ENCODE measurements at places on chromosomes 13 and 19.

DNA sequence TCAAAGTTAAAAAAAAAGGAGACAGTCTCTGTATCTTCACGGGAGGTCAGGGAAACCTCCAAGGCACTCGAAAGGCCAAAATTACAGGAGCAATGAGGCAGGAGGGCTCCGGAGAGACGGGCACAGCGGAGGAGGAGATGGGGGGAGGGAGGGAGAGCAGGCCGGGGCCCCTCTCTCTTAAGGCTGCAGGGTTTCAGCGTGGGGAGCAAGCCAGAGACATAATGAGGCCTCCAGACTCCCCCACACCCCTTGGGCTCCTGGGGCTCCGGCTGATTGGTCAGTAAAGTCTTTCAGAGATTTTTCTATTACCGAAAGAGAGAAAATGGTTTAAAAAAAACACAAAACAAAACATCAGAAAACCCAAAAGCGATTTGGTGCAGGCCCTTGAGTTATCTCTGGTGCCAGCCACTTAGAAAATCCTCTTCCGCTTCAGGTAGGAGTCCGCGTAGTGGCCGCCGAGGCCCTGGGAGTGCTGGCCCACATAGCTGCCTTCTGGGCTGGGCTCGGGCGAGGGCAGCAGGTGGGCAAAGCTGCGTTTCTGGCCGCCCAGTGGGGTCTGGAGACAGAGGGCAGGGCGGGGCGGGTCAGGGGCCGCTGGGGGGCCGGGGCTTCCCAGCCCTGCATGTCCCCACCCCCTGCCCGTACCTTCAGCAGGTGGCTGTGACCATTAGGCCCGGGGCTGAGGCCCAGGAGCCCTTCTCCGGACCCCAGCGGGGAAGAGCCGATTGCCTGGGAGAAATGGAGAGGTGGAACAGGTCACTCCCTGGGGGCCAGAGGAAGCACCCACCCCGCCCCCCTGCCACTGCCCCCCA is 1.4 kb upstream of the FDX2 start:
- no peak for DNase-seq

DNA sequence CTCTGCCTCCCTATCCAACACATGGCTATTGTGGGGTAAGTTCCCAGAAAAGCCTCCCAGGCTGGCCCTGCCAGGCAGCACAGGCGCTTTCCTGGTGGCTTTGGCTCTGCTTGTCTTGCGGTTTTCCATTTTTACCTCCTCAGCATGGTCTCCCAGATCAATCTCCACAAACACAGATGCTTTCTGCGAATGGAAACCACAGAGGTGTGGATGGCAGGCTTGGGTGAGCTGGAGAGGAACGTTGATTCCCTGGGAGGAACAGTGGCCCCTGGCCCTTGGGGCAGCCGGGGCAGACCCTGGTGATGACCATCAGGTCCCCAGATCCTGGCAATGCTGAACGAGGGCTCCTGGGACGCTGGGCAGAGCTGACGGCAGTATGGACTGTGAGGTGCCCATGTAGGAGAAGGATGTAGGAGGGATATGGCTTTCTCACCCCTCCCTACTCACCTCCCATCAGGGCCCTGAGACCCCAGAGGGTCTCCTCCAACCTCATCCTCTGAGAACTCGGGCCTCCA is 6.6 kb downstream of the C13orf46 start:
- DNase-seq: no peak

- DNase-seq: no peak
Measured at GRCh38 chr13:113317031-113317430, 20.0 kb downstream of the LAMP1 start.

GRCh38 chr13:43786766-43787517 is at the start of gene ENOX1:
TSS of gene ENOX1 (minus strand) at chr13:43786972.
- DNase-seq: peak; percentile 84

GRCh38 chr13:75135325-75135825 is 346.6 kb downstream of the TBC1D4 start:
- peak; percentile 98 for DNase-seq

GRCh38 chr19:27674701-27675100 is 1538.2 kb downstream of the UQCRFS1 start:
- no peak for DNase-seq

DNA sequence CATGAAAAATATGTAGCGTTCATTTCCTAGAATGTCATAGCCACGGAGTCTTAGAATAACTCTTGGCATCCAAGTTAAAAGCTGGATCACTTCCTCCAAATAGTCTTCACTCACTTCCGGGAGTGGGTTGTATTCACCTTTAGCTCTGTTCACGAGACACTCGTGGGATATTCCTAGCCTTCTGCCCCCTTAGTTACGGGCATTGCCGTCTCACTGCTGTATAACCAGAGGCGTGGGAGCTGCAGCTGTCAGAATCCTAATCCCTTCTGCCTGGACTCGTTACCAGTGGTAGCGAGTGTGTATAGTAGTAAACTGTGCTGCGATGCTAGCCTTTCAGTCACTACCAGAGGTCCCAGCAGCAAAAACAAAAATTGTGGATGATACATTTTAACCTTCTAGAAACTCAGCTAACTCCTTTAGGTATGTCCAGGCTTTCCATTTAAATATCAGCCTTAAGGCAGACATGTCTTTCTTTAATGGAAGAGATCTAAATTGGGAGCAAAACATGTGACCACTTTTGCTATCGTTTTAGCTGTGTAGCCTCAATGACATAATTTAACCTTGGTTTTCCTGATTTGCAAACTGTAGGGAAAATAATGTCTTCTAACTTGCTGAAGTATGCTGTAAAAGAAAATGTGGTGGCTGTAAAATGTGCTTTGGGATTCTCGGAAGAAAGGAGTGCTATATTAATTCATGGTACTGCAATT is 34.1 kb downstream of the ERCC5 start:
- no peak for DNase-seq

DNA sequence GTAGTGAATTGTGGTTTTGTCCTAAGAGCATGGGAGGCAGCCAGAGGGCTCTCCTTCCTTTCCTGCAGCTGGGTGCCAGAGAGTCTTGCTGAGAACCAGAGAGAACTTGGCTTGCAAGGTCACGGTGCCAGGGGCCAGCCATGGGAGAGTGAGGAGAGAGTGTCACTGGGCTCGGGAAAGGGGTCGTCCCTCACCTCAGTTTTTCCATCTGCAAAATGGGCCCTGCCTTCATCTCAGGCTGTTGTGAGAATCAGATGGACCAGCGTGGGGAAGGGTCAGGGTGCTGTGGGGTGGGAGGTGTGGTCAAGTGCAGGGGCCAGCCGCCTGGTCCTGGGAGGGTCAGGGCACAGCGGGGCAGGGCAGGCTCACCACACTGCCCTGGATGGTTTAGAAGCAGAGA is 7.3 kb downstream of the LRP3 start:
- DNase-seq: no peak

GRCh38 chr13:52703482-52703881 is 36.1 kb downstream of the CNMD start:
- DNase-seq: no peak

- peak; percentile 42 for DNase-seq
Measured at GRCh38 chr19:56076498-56076897, 44.6 kb downstream of the ZNF787 start.

GRCh38 chr13:31209172-31209840 is 9.5 kb downstream of the B3GLCT start:
- peak; percentile 66 for DNase-seq

DNA sequence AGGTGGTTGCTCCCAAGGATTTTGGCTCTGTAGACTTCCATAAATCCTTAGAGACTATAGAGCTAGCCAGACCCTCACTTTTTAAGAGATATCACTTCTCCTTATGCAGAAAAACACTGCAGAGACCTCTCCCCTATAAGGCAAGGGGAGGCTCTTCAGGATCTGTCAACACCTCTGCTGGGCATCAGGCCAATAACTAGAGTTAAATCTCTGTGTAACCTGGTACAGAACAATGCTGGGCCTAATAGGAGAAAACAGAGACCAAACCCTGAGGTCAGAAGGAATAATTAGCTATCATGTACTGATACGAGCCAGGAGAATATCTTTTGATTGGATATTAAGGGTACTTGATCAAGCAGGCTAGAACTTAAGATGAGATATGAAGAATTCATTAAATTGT is 358.5 kb downstream of the TBC1D4 start:
- no peak for DNase-seq

DNA sequence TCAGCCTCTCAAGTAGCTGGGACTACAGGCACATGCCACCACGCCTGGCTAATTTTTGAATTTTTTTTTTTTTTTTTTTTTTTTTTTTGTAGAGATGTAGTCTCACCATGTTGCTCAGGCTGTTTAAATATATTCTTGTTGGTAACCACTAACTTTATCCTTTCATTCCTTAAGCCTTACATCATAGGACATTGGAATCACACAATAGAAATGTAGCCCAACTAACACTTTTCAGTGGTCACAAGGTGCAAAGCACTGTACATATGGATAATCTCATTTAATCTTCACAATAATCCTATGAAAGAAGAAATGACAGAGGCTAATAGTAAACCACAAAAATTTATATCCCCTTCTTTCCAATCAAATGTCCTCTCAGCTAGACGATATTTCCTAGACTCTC is 417.8 kb upstream of the DACH1 start:
- DNase-seq: peak; percentile 16

DNA sequence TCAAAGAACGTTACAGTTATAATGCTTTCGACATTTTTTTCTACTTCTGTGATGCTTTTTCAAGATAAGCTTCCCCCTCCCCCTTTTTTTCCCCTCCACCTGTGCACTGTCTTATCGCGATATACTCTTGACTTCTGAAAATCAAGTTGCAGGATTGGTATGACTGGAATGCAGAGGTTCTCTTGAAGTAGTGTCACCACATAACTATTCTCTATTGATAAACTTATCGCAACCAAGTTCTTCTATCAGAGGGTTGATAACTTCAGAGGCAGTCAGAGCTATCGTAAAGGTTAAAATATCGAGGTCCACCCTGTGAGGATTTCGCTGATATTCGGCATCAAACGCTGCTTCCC is 820 bp downstream of the EID2 start:
- DNase-seq: peak; percentile 53

DNA sequence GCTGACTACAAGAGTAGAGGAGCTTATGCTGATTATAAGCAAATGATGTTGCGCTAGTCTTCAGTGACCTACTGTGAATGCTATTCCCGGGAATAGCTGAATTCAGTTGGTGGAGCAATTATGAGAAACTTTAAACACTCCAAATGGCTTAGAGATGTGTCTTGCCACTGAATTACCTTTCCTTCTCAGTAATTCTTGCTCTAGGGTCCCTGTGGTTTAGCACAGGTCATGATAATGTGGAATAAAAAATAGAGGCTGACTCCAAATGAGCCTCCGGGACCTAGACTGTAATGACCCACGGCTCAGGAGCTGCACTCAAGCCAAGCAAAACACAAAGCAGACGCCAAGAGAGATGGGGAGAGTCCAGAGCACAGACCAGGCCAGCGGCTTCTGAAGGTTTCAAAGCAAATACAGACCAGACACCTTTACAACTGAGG is 124.7 kb downstream of the RGCC start:
- peak; percentile 16 for DNase-seq

DNA sequence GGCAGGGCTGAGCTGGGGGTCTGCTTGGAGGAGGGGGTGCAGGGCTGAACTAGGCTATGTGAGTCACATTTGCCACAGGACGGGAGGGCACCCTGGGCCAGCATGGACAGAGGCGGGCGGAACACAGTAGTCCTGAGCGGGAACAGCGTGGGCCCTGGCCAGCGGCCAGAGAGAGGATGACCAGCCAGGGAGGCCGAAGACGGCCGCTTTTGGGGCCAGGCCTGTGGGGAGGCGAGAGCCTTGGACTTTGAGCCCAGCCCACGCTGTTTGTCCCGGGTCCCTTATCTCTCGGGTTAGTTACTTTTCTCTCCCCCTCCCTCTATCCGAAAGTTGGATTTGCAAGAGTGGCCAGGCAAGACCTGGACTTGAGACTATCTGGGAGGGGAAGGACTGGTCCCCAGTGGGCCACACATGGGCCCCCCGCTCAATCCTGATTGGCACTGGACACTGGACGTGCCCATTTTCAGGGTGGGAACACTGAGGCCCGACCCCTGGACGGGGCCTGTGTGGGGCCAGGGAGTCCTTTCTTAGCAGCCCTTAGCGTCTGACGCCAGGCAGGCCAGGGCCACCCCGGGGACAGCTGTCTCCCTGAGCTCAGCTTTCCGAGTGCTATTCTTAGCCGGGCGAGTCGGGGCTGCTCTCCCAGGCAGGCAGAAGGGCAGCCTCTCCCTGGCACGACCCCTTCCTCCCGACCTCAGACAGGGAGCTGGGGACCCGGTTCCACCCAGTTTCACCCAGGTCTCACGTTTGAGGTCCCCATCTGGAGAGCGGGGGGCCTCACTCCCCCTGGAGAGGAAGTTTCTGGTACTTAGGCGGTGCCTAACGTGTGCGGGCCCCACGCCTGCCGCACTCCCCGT is 833 bp downstream of the GAMT start:
- peak; percentile 22 for DNase-seq

GRCh38 chr19:10769533-10770491 is 51.9 kb downstream of the DNM2 start:
- peak; percentile 40 for DNase-seq

DNA sequence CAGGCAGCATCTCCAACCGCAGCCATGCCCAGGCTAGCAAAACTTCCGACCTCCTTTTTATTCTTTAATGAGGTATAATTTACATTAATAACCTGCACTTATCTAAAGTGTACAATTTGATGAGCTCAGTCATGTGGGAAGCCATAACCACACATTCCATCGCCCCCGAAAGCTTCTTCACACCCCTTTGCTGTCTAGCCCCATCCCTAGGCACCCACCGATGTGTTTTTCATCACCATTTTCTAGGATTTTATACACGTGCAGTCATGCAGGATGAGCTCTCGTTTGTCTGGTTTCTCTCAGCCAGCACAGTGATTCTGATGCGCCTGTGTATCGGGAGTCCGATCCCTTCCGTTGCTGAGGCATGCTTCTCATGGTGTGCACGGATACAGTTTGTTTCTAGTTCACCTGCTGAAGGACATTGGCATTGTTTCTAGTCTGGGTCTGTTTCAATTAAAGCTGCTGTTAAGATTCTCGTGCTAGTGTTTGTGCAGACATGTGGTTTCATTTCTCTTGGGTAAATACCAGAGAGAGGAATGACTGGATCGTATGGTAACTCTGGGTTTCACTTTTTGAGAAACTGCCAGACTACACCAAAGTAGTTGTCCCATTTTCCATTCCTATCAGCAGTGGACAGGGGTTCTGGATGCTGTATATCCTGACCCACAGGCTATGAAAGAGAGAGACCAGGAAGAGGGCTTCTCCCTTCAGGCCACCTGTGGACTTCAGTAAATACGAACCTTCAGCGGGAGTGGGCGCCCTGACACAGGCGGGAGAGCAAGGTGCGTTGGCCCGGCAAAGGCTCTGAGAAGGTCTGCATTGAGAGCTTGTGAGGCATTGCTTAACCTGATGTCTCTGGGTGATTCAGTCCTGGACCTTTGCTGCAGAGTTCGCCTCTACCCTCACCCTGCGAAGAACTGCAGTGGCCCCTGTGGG is 4.9 kb downstream of the AP1M1 start:
- DNase-seq: no peak
